ENCODE measurements at places on chromosomes 4 and X.

DNA sequence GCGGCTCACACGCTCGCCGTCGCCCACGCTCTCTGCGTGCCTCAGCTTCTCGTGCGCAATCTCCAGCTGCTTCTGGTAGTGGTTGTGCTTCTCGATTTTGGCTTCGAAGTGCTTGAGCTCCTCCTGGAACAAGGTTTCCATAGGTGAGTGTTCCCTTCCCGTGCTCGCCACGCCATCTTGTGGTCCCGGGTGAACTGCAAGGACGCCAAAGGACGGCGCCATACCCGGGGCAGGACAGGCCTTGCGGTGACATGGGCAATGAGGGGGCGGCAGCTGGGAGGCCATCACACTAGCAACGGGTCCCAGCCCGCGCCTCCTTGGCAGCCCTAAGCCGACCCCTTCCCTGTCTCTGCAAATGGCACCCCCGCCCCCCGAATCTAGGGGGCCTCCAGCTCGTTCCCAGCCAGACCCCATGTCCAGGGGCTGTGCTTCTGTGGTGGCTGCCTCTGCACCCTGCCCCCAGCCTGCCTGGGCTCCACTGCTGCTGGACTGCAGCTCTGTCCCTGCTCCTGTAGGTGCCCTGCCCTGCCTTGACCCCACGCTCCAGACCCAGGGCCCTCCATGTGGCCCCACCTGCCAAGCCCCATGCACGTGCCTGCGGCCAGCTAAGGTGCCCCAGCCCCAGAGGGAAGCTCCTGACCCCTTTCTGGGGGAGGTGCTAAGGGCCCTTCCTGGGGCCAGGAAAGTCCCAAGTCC is 17.3 kb downstream of the LRPAP1 start:
- no peak for DNase-seq

DNA sequence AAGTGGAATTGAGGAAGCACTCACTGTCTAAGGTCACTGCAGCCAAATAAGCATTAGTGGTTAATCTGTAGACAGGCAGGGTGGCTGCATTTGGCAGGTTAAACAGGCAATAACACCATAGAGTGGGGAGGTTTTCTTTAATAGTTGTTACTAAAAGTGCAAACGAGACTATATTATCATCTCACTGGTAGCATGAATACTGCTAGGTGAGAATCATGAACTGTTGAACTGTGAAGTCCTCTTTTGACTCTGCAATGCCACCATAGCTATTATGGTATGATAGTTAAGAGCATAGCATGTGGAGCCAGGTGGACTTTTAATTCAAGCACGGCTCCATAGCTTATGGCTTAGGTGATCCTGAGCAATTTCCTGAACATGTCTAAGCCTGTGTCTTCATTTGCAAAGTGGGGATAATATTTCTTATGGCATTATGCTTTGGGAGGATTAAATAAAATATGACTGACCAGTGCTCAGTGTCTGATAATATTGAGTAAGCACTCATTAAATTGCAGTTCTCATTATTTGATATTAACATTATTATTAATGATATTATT is 235.6 kb upstream of the HHIP start:
- no peak for DNase-seq

DNA sequence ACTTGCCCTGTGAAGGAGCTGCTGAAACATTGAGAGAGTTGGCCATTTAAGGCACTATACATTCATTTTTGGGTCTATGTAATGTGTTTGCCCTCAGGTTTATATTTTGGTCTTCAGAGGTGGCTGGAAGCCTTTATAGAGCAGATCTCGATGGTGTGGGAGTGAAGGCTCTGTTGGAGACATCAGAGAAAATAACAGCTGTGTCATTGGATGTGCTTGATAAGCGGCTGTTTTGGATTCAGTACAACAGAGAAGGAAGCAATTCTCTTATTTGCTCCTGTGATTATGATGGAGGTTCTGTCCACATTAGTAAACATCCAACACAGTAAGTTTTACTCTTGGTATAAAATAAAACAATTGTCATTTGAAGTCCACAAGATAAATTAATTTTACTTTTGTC is 31.1 kb downstream of the EGF start:
- no peak for DNase-seq

GRCh38 chrX:15206306-15206705 is 63.6 kb downstream of the ASB9 start:
- DNase-seq: no peak

DNA sequence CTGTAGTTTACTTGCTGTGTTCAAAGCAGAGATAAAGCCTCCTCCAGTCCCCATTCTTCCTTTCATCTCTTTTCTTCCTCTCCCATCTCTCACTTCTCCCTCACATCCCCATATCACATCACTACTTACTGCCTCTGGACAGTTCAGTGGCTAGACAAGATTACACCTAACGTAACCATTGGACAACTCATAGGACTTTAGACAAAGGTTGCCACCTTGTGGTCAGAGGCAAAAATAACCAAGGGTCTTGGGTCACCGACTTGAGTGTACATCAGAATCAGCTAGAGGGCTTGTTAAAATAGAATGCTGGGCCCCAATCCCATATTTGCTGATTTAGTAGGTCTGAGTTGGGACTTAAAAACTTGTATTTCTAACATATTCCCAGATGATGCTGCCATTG is 109.3 kb upstream of the DGKK start:
- DNase-seq: peak; percentile 0

GRCh38 chr4:3344596-3344995 is 51.8 kb downstream of the RGS12 start:
- DNase-seq: no peak

DNA sequence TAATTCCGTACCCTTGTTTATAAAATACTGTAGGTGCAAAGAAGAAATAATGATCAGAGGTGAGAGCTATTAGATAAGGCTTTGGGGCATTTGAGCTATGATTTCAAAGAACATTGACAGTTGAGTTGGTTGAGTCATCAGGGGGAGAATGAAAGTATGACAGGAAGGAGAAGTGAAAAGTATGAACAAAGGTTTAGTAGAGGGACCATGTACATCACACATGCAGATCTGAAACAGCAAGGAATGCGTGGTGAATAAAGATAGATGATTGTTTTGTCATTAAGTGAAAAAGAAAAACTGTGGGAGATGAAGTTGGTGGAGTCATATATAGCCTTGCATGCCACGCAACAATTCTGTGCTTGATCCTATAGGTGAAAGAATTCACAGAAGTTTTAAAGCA is 163.1 kb downstream of the ARAP2 start:
- DNase-seq: no peak

DNA sequence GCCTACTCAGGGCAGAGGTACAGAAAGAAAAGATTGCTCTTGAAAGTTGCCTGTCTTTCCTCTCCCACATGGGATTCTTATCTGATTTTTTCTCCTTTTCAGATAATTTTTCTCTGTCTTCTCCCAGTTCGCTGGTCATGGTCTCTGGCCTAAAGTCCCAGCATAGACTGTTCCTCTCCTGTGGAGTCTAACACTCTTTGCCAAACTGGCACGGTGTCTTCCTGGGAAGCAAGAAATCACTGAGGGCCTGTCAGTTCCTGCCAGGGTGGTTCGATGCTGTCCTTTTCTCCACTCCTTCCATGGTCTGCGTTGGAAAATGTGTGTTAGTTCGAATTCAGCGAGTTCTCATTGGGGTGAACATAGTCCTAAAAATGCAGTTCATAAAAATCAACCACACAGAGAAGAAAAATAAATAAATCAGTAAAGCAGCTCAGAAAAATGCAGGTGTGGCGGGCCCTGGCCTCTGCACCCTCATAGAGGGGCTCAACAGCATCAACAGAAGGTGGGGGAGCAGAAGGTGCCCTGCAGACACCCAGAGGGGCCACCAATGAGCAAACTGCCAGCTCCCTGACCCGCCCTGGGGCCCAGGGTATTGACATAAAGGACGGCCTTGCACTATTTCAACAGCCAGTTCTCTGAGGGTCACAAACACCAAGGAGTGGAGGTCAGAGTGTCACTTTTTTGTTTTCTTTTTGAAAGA is 2.1 kb downstream of the RGN start:
- DNase-seq: no peak

GRCh38 chr4:180372691-180373090 is 1870.5 kb upstream of the TENM3 start:
- DNase-seq: no peak

- no peak for DNase-seq
Measured at GRCh38 chr4:56666279-56666678, 14.8 kb downstream of the HOPX start.

- DNase-seq: no peak
Measured at GRCh38 chr4:159178979-159179969, 76.4 kb downstream of the RAPGEF2 start.

GRCh38 chr4:48190839-48191238 is 56.8 kb upstream of the TXK start:
- DNase-seq: no peak

DNA sequence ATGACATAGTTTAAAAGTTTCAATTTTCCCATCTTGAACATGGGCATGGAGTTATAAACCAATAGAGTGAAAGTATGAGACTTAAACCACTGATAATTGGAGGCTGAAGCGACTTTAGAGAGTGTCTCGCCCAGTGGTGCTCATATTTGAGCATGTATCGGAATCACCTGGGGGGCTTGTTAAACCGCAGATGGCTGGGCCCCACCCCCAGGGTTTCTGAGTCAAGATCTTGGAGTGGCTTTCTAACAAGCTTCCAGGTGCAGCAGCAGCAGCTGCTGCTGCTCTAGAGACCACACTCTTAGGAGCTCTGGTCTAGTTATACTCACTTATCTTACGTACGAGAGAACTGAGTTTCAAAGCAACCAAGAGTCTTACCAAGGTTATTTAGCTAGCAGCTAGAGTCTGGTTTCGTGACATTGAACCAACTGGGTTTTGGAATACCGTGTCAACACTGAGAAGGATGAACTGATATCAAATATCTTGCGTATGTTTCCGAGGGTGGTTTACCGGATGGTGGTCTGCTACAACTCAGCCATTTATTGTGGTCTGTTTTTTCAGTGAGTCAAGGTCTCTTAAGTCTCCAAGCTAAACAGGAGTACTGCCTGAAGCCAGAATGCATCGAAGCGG is 5.9 kb downstream of the PHEX start:
- DNase-seq: no peak

GRCh38 chr4:25131926-25132325 is 28.3 kb downstream of the SEPSECS start:
- DNase-seq: no peak

GRCh38 chrX:152465132-152465531 is 14.0 kb upstream of the GABRA3 start:
- no peak for DNase-seq

DNA sequence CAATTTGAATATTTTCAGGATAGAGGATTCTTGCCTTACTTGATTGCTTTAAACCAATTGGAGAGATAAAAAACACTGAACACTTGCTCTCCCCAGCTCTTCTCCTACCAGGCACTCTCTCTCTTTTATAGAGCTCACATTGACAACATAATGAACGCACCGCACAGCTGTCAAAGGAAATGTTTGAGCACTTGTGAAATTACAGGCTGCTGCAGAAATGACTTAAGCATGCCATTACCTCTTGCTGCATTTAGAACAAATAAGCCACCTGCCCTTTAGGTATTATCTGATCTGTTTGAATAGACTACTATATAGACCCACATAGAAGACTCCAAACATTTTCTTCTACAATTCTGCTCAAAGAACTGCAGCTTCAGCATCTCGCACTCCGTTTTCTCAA is 227.7 kb downstream of the C4orf33 start:
- no peak for DNase-seq

DNA sequence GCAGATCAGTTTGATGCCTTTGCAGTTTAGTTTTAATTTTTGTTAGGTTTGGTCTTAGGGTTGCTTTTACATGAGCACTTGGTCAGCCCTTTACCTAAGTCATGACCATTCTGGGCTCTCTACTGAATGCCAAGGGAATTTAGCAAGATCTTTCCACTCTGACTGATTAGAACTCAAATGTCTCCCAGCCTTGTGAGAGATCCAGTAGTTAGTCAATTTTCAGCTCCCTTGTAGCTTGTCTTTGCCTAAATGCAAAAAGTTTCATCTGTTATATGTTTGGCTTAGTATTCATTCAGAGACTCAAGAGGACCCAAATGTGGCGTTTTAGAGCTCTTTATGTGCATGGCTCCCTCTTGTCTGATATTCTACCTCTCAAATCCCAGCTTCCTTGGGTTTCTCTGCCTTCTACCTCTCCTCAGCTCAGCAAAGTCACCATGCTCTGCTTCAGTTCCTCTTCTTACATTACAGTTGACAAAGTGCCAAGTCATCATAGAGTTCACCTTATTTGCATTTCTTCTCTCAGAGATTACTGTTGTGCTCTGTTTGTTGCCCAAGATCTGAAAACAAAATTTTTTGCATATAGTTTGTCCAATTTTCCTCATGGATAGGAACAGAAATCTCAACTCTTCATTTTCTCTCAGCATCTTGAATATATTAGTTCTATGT is 17.5 kb upstream of the JAKMIP1 start:
- no peak for DNase-seq

GRCh38 chr4:26431461-26432180 is 58.7 kb downstream of the CCKAR start:
- no peak for DNase-seq

DNA sequence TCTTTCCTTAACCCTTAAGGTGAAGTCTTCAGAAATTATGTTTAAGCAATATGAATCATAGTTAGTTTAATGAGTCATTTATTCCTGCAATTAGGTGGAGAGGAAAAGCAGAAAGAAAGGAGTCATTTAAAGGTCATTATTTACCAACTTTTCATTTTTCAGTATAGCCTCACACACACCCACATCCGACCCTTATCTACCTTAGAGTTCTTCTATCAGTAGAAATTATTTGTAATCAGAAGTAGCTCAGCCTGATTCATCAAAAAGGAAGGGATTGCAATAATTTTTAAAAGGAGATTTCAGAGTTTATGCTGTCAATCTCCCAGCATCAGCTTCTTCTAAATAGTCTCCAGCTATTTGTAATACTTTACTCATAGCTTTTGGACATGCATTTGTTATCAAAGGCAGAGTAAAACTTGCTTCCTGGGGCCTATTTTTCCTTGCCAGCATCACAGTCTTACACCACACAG is 5.9 kb downstream of the ANXA10 start:
- peak; percentile 33 for DNase-seq

GRCh38 chr4:60589425-60589824 is 610.7 kb upstream of the ADGRL3 start:
- no peak for DNase-seq

DNA sequence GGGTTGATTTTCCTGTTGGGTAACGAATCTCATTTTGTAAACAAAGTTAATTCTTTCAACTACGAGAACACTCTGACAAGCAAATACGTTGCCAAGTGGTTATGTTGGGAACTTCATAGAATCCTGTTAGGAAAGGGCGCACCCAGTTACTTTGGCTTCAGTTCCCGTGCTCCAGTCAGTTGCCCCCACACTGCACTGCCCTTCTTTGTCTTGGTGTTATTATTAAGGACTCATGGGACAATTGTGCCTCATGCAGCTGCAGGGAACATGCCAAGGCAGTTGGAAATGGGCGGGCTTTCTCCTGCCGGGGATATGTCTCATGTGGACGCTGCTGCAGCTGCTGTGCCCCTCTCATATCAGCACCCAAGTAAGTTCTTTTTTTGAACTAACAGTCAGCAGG is 28.9 kb downstream of the OFD1 start:
- no peak for DNase-seq

All from amniotic stem cell (primary cell).